ENCODE measurements at places on chromosomes 5 and 9. TPM values are rescaled to one million over a fixed set of nuclear protein-coding genes. Genes with fewer than 3 reads are reported as not detected.

Gene MYMK
- polyA plus RNA-seq = not detected

DNA sequence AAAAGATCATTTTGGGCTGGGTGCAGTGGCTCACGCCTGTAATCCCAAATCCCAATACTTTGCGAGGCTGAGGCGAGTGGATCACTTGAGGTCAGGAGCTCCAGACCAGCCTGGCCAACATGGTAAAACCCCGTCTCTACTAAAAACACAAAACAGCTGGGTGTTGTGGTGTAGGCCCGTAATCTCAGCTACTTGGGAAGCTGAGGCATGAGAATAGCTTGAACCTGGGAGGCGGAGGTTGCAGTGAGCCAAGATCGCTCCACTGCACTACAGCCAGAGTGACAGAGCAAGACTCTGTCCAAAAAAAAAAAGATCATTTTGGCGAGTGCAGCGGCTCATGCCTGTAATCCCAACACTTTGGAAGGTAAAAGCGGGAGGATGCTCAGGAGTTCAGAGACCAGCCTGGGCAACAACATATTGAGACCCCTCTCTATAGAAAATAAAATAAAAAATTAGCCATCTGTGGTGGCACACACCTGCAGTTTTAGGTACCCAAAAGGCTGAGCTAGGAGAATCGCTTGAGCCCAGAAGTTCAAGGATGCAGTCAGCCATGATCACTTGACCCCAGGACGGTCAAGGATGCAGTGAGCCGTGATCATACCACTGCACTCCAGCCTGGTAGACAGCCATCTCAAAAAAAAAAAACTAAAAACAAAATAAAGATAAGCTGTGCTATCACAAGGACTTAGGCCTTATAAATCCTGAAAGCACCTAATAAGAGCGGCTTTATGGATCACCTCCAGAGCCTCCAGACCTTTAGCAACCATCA is 16.2 kb downstream of the PPP2CA start:
- DNase-seq = no peak

Gene NSMF
- polyA plus RNA-seq = 4.6 TPM

- no peak for DNase-seq
Measured at GRCh38 chr5:107134931-107135330, 535.8 kb downstream of the EFNA5 start.

- DNase-seq = no peak
Measured at GRCh38 chr9:93218161-93218560, 34.2 kb downstream of the WNK2 start.

DNA sequence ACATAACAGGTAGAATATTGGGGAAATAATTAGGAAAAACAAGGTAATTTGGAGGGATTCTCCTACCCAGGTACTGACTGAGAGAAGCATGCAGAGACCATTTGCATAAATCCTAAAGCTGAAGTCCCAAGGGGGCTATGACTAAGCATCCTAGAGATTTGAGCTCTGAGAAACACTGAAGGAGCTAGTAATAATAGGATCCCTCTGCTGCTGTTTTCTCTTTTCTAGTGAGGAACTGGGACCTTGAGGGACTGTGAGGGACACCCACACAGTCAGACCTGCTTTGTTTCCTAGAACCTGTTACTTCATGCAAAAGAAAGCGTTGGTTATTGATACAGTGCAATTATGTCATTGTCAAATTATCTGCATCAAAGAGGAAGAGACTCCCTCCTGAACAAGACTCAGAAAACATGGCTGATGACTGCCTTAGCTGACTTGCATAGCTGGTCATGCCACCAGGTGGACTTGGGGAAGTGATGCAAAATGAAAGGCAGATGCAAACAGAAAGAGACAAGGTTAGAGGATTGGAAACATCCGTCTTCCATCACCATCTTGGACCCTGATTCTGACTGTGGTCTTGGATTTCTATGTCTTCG is 335.4 kb downstream of the NTRK2 start:
- DNase-seq = no peak

- DNase-seq = no peak
Measured at GRCh38 chr5:138282920-138283742, 8.7 kb upstream of the GFRA3 start.

GRCh38 chr5:55356896-55357295 is 49.1 kb downstream of the MTREX start:
- DNase-seq = no peak

Gene GALT
- polyA plus RNA-seq = 94.3 TPM

DNA sequence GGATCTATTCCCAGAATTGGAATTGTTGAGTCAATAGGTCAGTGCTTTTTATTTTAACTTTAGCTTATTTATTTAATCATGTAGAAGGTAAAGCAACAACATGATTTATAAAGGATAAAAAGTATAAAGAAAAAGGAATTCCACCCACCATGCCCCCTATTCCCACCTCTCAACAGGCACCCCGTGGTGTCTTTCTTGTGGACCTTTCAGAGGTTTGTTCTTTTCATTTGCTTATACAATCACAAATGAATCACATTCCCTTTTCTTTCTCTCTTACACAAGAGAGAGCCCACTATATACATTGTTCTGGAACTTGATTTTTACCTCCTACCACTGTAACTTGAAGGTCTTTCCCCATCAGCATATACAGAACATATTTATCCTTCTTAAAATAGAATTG is 37.2 kb upstream of the SMIM32 start:
- DNase-seq = no peak

Gene SPINK13
- not detected for polyA plus RNA-seq

GRCh38 chr5:35741971-35742370 is 114.7 kb upstream of the IL7R start:
- DNase-seq = no peak

Gene CNOT6
- 4.8 TPM for polyA plus RNA-seq

- DNase-seq = no peak
Measured at GRCh38 chr9:125932012-125932411, 184.8 kb downstream of the PBX3 start.

Gene PCDHA6
- polyA plus RNA-seq = not detected

Gene FAM193B
- 1.6 TPM for polyA plus RNA-seq

DNA sequence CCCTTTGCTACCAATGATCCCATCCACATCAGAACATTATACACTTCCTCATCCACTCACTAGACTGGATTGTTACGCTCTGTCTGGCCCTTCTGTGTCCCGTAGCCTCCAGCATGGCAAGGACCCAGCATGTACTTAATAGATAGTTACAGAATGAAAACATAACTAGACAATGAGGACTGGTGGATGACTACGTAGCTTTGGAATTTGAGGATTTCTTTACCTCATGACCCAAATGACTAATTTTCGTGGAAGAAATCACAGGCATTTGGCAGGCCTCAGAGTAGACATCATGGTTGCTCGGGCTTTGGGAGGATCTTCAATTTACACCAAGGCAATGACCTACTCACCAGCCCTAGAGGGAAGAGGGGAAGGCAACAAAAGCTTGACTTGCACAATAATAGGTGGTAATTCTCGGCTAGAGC is 299.8 kb downstream of the TLE1 start:
- no peak for DNase-seq
